ENCODE measurements at places on chromosomes 16 and 17.

DNA sequence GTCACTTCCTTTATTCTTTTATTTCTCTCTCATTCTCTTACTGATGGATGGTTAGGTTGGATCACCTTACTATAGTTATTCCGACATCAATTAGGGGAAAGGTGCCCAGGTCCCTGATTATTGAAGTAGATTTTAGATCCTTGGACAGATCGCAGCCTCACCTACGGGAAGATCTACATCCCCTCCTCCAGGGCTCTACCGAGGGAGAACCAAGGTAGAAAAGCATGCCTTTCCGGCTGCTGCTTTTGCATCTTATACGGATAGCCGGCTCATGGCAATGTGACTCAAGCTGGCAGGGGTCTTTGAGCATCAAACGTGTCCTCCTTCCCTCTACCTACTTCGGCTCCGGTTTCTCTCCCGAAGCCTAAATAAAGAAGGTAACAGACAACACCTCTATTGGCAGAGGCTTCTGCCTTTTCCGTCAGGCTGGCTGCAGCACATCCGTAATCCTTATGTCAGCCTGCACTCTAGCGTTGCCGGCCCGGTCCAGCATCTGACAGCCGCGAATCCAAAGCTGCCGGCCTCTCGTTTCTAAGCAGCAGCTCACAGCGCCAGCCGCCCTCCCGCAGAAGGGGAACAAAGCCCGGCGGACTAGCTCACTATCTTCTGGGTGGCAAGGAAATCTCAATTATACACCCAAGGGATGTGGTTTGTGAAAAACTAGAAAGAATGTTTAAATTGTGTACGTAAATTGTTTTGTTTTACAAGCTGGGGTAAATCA is 46.9 kb downstream of the IRX6 start:
- DNase-seq, result peak; percentile 3

GRCh38 chr17:78241277-78242023 is 10.0 kb downstream of the TMEM235 start:
- DNase-seq, result no peak

DNA sequence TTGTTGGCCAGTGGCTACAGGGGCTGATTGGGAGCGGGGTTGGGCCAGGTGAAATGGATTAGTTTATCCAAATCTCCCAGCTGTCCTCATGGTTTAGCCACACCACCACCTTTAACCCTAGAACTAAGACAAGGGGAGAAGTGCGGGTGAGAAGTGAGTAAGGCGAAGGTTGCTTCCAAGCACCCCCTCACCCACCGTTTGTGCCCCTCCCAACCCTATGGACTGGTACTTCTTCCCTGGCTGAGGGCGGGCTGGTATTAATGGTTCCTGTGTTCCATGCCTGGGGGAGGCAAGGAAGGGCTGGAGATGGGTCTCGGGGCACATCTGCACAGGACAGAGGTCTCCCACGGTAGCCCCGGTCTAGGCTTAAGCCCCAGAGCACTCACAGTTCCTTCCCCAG is 25.1 kb downstream of the NT5M start:
- DNase-seq, result no peak

GRCh38 chr17:71192039-71192555 is 928.7 kb upstream of the SOX9 start:
- no peak for DNase-seq

GRCh38 chr16:55478827-55479429 is at the start of gene MMP2:
Gene MMP2 (plus strand): TSS chr16:55479198. CDS start chr16:55479480, 282 bp downstream.
- no peak for DNase-seq

DNA sequence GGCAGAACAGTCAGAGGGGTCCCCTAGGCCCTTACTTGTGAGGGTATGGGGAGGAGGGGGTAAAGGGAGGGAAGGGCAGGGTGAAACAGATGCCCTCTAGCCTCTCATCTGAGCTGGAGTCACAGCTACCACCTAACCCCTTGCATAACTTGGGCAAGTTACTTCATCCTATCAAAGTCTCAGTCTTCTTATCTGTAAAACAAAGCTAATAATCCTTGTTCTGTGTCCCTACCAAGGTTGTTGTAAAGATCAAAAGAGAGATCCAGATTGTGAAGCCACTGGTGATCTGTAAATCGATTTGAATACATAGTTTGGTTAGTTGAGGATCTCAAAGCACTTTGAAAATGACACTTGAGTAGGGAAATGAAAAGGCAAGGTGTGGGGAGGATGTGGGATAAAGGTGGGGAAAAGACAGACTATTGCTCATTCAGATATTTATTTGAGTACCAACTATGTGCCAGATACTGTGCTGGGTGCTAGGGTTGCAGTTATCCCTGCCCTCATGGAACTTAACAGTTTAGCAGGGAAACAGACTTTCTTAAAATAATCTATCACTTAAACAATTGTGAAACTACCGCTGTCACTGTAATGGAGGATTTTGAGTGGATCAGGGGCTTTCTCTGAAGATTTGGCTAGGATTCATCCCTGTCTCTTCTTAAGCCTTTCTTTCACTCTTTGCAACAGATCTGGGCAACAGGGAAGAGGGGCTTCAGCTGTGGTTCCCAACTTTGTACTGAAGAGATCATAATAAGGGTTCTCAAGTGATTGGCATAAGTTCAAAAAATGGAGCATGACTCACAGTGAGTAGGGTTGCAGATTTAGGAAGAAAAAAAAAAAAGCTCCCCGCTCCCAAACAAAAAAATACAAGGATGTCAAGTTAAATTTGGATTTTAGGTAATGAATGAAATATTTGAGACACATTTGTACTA is 3.0 kb downstream of the HEATR9 start:
- no peak for DNase-seq

DNA sequence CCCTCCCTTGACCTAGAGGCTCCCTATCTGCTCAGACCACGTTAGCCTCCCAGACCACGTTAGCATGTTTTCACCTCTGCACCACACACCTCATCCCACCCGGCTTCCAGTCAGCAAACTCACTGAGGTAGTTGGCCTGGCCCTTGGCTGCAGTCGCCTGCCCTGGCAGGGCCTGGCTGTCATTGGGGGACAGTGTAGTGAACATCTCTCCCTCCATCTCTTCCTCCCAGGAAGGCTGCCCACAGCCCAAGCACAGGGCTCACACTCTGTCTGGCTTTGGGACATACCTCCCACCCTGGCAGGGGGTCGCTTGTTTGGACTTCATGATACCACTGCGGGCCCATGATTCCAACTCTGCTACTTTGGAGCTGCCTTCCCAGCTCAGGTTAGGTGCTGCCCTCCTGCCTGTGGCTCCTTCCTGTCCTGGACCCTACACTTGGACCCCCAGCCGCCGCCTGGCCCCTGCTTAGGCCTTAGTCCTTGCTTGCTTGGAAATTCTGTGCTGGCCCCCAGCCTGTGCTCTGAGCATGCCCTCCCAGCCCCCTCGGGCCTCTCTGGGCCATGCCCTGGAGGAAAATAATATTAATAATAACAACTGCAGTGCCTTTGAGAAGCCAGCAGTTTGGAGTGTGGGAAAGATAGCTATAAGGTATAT is 167.7 kb downstream of the COPRS start:
- no peak for DNase-seq

- DNase-seq, result peak; percentile 61
Measured at GRCh38 chr16:84013787-84014569, 28.6 kb downstream of the SLC38A8 start.

DNA sequence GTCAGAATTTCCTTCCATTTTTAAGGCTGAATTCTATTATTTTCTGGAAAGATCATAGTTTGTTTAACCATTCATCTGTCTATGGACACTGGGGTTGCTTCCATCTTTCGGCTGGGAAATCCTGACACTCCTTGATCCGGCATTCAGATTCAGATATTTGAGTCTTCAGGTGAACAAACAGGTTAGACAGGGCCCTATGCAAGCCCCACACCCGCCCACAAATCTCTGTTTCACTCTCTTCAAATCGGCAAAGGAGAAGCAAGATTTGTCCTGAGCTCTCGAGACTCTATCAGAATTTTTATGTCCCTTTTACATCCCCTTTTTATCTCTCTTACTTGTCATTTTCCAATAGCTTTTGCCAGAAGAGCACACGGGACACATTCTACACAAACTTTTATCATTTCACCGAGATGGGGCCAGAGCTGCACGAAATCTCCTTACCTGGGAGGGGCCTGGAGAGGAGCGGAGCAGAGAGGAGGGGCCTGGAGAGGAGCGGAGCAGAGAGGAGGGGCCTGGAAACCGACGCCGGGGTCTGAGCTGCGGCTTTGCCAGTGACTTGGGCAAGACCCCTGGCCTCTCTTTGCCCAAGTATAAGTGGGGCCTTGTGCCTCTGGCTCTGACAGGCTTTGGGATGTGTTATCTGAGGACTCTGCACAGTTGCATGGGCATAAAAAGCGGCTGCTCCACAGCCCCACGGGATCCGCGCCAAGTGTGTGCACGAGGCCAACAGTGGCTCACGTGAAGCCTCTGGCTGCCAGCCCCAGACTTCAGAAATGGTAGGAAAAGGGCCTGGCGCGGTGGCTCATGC is 54.3 kb upstream of the RBFOX3 start:
- no peak for DNase-seq

- DNase-seq, result no peak
Measured at GRCh38 chr16:88014252-88014781, 63.1 kb downstream of the BANP start.

DNA sequence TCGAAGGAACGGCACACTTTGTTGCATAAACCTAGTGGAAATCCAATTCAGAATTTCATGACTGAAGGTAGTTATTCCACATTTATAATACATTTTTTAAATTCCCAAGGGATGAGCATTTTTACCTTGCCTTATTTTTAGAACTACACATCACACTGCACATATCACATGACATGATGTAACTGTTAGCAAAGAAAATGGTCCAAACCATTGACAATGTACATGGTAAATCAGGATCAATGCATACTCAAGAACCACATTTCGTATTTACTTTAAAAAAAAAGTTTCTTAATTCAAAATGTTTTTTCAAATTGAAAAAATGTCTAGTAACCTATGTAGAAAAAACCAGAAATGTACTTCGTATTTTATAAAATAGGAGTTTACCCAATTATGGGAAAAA is 2.5 kb downstream of the KANSL1 start:
- no peak for DNase-seq

- no peak for DNase-seq
Measured at GRCh38 chr17:9802697-9803096, 11.3 kb upstream of the DHRS7C start.

DNA sequence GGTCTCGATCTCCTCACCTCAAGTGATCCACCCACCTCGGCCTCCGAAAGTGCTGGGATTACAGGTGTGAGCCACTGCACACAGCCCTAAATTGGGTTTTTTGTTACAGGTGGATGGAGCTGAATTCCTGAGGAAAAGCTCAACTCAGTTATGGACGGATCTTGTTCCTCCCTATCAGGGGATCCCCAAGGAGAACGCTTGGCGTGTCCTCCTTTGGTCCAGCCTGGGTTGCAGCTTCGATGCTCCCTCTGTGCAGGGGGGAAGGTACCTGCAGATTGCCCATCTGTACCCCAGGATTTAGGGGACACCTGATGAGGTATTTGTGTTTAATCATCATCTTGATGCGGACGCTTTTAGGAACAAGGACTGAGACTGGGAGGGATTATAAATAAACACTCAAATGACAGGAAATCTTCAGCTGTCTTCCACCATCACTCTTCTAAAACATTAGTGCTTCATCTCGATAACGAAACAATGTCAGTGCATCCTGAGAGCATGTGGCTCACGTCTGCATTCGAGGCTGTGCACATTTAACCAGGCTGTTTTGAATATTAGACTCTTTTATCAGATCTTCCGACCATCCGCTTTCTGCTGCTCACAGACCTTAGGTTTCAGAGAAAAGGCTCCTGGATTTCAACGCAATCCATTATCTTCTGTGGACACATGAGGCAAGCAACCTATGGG is 18.2 kb upstream of the MEIOB start:
- no peak for DNase-seq

- DNase-seq, result no peak
Measured at GRCh38 chr17:65593855-65594845, 32.7 kb upstream of the AXIN2 start.

GRCh38 chr17:76421044-76421407 is 31.9 kb downstream of the UBE2O start:
- DNase-seq, result no peak

- DNase-seq, result peak; percentile 16
Measured at GRCh38 chr17:47831934-47832327, 461 bp downstream of the LRRC46 start.

DNA sequence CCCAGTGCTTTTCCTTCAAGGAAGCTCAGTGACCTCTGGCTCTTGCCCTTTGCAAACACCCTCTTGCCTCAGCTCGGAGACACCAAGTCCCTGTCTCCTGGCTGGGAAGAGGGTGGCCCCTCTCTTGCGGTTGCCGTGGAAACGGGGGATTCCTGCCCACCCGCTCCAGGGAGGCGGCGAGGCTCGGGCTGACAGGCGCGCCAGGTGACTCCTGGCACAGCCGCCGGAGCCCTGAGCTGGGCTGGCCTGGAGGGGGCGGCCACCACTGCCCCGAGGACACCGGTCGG is 71.4 kb downstream of the ABR start:
- DNase-seq, result no peak

DNA sequence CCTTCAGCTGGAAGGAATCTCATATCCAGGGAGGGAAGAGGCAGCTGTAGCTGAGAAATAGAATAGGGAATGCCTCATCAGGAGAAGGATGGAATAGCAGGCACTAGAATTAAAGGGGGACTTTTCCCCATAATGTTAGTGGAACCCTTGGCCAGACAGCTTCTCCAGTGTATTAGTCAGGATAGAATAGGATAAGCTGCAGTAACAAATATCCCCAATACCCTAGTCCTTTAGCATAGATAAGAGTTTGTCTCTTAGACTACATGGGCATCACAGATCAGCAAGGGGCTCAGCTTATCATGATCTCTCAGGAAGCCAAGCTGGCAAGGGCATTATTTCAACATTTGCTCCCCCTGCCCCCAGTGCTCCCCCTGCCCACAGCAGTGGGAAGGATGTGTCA is 44.7 kb upstream of the RPL38 start:
- no peak for DNase-seq

DNA sequence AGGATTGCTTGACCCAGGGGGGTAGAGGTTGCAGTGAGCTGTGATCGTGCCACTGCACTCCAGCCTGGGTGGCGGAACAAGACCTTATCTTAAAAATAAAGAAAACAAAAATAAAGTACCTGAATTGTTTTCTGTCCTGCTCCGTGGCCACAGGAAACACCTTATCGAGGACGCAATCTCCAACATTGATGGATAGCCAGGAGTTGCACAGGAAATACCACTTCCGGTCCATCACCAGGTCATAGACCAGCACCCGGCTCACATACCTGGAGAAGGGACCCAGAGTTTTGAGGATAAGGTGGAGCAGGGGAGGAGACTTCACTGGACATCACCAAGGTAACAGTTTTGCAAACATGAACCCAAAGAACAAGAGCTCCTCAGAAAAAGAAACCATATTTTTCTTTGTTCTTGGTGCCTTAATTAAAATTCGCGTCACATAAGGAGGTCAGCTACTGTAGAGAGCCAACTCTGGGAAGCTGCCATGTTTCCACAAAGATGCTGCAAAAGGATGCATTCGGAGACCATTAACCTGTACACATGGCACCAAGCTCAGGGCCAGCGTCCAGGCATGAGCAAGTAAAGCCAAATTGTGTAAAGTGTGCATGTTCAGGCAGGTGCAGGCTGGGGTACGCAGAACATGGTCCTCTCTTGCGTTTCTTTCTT is 55.6 kb upstream of the GCSH start:
- no peak for DNase-seq

DNA sequence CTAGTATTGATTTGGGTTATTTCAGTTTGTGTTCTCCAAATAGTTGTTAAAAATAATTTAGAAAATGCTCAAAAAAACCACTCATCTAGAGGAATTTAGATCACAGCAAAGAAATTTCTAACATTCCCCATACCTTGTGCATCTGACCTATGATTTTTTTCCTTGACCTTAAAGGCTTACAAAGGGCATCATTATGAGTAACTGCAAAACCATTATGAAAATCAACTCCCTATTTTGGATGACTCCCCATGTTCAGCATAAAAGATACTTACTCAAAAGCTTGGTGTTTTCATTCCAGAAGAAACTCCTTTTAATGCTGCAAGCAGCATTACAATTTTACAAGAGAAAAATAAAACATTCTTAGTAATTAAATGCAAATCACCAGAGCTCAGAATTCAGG is 83.2 kb downstream of the GRIN2A start:
- DNase-seq, result no peak

Data from CD4-positive, alpha-beta T cell treated with Interferon gamma for 1 hour (primary cell).